Stimulated activated CD4-positive, alpha-beta T cell treated with anti-CD3 and anti-CD28 coated beads, Interleukin-1b, Interleukin-23, amount 100 ng/mL, for 1 hour (primary cell): ENCODE measurements at places on chromosomes 12 and 14.

DNA sequence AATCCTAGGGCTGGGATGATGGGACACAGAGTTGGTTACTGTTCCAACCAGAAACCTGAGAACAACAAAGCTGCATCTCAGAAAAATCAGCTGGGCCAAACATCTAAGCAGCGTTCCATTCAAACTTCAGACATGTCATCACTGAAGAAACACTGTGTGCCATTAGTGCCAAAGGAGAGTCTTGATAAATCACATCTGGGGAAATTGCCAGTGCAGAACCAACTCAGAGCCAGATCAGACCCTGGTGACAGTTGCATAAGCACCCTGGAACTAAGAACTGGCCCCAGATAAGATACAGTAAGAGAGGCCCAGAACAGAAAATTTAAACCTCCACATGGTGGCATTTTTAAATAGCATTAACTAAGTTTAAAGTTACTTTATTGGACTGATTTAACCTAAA lies 482.8 kb downstream of the PRKD1 start:
- no peak for DNase-seq

DNA sequence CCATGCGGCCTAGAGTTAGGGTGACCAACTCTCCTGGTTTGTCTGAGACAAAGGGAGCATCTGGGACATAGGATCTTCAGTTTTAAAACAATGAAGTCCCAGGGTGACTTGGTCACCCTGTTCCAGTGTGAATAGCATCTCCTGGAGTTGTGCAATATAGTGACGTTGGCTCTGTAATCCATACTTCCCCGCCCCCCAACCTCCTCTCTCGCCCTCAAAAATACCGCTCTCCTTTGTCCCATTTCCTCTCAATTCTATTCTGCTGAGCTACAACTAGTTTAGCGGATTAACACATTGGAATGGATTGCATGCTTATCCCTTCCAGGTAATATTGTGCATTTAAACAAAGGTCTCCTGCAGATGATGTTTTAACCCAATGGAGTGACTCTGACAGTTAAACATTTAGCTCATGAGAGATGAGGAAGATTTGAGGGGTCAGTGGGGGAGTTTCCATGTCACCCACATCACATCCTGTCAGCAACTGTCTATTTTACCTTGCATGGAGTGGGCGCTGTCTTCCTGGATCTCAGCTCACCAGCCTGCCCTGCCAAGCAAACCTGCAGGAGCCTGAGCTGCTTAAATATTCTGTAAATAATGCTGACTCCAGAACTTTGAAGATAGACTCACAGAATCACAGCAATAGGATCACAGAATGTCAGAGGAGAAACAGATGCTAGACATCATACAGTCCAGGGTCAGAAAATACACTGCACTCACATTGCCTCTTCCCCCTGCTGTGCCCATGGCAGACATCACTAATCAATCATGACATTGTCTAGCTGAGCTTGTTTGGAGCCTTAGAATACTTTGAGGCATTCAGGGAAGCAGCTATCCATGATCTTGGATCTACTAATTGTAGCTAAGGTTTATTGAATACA lies 43.0 kb downstream of the MAP1LC3B2 start:
- DNase-seq: no peak

DNA sequence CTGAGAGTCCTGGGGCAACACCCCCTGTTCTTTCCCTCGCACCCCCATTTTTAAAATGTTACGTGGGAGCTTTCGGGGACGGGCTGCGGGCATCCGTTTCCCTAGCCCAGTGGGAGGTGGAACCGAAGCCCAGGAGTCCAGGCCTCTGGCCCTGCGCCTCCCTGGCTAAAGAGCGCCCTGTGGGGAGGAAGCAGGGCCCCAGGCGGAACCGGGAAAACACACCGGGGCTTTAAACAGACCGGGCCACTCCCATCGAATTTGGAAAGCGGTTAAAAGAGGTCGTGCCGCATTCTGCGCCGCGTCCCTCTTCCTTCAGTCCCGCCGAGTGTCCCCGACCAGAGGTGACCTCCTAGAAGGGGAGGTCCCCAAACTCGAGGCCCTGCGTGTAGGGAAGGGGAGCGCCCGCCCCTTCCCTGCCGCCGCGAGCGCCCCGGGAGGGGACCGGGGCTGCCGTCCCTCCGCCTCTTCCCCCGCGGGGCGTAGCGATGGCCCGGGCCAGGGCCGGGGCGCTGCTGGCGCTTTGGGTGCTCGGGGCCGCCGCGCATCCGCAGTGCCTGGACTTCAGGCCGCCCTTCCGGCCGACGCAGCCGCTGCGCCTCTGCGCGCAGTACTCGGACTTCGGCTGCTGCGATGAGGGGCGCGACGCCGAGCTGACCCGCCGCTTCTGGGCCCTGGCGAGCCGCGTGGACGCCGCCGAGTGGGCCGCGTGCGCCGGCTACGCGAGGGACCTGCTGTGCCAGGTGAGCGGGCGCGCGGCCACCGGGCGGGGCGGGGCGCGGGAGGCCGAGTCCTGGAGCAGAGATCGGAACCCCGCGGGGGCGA lies at the start of gene HHIPL1:
Gene HHIPL1 (plus strand): TSS at position 407 of the 822 bp plus-strand sequence. CDS start 79 bp downstream, at position 486.
- no peak for DNase-seq

GRCh38 chr12:124658302-124658701 lies 90.9 kb upstream of the NCOR2 start:
- no peak for DNase-seq

GRCh38 chr14:102499401-102500157 lies 10.0 kb downstream of the ANKRD9 start:
- DNase-seq: no peak

GRCh38 chr14:72120315-72120714 lies 188.1 kb downstream of the RGS6 start:
- no peak for DNase-seq

DNA sequence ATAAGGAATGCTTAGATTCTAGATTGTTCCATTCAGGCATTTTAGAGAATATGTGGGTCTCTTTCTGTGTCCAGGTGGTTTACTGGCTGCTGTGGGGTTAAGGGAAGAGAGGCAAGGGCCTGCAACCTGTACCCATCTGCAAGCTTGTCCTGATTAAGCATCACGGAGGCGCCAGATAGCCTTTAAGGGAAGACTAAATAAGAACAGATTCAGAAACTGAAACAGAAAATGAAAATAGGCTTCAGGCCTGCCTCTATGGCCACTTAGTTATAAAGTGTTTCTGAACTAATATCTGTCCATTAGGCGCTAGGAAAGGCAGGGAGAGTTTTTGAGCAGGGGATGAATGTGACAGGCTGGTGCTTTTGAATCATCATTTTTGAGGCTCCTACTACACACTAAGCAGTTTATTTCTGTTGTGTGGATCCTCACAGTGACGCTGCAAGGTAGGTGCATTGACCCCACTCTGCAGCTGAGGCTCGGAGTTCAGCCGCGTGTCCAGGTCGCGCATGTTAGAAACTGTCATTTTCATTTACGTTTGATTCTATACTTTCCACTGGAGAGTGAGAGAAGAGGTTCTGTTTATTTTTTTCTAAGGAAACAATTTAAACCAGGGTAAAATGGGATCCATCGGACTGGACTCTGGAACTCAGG lies 47.4 kb downstream of the SLC6A12 start:
- DNase-seq: no peak

- no peak for DNase-seq
Observed at GRCh38 chr12:52024845-52025230, 18.1 kb downstream of the TAMALIN start.

- no peak for DNase-seq
Observed at GRCh38 chr12:113829212-113829611, 136.9 kb downstream of the RBM19 start.

DNA sequence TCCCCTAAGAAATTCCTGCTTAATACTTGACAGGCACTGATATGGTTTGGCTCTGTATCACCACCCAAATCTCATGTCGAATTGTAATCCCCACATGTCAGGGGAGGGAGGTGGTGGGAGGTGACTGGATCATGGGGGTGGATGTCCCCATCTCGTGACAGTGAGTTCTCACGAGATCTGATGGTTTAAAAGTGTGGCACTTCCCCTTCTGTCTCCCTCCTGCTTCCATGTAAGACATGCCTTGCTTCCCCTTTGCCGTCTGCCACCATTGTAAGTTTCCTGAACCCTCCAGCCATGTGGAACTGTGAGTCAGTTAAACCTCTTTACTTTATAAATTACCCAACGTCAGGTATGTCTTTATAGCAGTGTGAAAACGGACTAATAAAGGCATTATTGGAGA lies 198.0 kb downstream of the FOXN3 start:
- DNase-seq: no peak

DNA sequence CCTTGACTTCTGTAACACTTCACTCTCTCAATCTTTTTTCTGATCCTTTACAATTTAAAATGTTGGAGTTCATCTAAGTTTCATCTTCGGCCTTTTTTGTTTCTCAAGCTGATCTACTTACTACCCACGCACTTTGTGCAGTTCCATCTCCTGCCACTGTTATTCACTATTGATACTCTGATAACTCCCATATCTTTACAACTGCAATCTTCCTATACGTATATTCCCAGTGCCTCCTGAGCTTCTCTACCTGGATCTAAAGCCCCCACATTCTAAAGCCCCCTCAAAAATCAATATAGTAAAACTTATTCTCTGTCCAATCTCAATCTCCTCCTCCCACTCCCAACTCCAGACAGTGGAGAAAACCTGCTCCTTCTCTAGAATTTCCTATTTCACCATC lies 5.9 kb downstream of the ATG2B start:
- DNase-seq: no peak

DNA sequence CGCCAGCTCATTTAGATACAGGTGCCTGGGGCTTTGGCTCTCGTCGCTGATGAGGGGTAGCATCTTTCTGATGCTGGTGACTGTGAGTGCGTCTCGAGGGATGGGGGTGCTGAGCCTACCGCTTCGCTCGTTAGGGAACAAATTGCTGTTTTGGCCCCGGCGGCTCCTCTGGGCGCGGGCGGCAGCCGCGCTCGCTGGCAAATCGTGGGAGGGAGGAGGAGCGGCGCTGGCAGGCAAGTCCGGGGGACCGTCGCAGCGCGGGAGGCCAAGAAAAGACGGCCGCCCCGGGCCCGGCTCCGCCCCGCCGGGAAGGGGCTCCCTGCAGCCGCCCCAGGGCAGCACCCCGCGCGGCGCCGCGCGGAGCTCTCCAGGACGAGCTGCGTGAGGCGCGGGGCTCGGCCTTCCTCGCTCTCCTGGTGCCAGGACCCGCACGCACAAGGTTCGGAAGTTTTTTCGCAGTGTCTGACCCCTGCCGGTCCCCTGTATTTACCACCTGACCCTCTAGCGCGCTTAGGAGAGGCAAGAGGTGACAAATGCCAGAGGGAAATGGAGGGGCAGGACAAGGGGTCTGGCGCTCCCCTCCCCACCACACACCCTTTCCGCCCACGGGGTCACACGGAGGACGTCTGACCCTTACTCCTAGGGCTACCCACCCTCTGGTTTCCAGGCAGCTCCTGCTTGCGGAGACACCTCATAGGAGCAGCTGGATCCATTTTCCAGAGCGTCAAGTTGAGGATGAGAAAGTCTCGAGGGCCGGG lies 899 bp upstream of the KCNH3 start:
- no peak for DNase-seq

DNA sequence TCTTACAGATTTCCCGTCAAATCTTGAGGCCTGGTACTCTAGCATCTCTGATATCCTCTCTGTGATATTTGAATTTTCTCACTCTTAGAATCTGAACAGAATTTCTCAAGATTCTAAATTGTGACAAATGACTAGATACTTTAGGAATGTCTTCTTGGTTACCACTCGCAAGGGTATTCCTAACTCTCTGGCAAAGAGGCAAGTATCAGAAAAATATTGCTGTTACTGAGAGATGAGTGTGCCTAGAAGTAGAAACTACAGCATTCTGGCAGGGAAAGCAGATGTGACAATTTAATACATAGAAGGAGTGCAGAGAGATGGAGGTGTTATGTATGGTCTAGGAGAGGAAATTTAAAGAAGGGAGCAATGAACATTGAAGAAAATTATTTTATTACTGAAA lies 467.8 kb downstream of the LRIG3 start:
- no peak for DNase-seq

GRCh38 chr12:21813125-21813524 lies 38.6 kb upstream of the KCNJ8 start:
- no peak for DNase-seq

DNA sequence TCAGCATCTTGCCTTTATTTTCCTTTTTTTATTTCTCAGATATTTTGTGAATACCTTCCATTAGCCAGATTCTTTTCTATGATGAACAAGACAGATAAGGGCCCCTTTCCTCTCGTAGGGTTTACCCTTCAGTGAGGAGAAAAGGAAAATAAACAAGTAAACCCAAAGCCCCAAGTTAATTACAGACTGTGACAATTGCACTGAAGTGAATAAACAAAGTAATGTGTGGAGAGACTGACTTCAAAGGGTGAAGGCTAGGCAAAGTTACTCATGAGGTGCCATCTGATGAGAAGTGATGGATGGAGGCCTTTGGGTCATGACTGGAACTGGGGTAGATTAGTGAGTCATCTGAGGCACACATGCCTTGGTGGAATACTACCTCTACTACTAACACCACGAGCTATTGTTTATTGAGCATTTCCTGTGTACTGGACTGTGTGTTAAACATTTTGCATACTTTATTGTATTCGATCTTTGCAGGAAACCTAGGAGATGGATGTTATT lies 143.4 kb upstream of the PRICKLE1 start:
- no peak for DNase-seq

DNA sequence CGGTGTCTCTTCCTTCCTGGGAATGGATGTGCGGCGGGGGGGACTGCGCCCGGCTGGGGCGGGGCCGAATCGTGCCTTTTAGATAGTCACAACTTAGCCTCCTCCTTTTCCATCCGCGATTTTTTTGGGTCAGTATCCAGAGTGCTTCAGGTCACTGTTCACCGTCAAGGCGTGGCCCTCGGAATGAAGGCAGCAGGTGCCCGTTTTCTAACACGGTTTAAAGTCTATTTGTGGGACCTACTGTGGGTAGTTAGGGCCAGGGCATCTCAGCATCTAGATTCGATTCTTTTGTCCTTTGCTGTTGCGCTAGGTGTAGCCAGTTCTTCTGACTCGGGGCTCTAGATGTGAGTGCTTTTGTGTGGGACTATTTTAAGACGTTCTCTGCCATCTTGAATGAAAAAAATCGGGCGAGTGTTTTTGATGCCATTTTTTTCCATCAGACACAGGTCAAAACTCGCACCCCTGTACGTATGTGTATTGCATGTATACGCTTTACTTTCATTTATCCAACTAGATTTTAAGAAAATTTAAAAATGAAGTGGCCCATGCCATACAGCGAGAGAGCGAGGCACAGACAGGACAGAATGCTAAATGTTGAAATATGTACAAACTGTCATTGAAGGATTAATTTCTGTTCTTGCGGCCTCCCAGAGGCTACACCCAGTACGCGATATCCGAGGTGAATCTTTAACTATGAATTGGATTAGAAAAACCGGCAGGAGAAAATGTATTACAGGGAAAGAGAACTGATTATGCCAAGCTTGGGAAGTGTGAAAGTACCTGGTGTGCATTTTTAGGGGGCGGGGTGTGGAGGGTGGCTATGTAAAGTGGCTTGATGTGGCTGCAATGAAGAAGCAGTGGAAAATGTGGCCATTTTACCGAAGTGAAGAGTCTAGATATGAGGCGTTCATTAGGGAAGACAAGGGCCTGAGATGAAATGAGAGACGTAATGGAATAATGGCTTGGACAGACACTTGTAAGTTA lies 835 bp downstream of the VEZT start:
- peak; percentile 2 for DNase-seq
